ENCODE measurements at places on chromosomes 3 and 15. TPM values are rescaled to one million over a fixed set of nuclear protein-coding genes. Genes with fewer than 3 reads are reported as not detected.

The DGKG gene
- 0.40 TPM for total RNA-seq

The CAND2 gene
- total RNA-seq = 1.1 TPM

The ROPN1 gene
- not detected for total RNA-seq

The SAXO2 gene
- 0.80 TPM for total RNA-seq

The RARB gene
- total RNA-seq = 2.5 TPM

The PAQR5 gene
- total RNA-seq = 13.6 TPM

The ACP3 gene
- total RNA-seq = 57.5 TPM

The FAM81A gene
- 1.2 TPM for total RNA-seq

The FRMD5 gene
- total RNA-seq = 0.20 TPM

The RHCG gene
- total RNA-seq = 4,298 TPM

The LRRC49 gene
- total RNA-seq = 2.7 TPM

The RBMS3 gene
- total RNA-seq = 3.4 TPM
